ENCODE measurements at places on chromosomes 2 and 18. TPM values are rescaled to one million over a fixed set of nuclear protein-coding genes. Genes with fewer than 3 reads are reported as not detected.
A peak's percentile ranks its signal among the peaks of the same experiment; 100 is the strongest.

Gene CAMKMT
- total RNA-seq, result 10.6 TPM

GRCh38 chr2:100940240-100940639 lies 61.8 kb upstream of the RPL31 start:
- no peak for DNase-seq

Gene C2orf78
- total RNA-seq, result not detected

DNA sequence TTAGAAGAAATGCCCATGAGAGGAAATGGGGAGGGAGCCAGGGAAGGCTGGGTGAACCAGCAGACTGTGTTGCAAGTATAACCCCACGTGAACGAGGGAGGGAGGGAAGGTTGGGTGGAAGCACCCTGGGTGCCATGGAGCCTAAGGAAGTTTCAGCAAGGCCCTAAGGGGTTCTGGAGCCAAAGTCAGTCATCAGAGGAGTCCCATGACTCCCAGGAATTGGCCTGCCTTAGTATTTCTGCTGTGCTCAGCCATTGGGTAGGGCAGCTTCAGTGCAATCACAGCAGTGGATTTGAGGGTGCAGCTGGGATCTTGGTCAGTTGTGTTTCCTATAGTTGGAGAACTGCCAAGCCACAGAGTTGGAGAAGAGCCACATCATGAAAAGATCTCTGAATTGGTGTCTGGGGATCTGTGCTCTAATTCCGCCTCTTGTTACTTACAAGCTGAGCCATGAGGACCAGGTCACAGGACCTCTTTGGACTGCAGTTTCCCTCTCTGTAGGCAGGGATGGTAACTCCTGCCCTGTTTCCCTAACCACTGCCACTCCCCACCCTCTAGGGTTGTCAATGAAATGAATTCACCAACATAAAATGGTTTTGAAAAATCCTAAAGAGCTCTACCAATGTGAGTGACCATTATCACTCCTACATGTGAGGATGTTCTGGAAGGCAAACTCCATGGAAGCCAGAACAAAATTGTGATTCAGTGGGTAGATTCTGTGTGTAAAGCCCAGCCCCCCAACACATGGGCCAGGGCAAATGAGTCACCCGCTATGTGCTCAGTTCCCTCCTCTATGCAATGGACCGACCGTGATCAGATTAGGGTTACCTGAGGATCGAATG lies 108.9 kb downstream of the CLIP4 start:
- DNase-seq, result no peak

GRCh38 chr2:208360259-208361076 lies 46.1 kb upstream of the PTH2R start:
- DNase-seq, result no peak

DNA sequence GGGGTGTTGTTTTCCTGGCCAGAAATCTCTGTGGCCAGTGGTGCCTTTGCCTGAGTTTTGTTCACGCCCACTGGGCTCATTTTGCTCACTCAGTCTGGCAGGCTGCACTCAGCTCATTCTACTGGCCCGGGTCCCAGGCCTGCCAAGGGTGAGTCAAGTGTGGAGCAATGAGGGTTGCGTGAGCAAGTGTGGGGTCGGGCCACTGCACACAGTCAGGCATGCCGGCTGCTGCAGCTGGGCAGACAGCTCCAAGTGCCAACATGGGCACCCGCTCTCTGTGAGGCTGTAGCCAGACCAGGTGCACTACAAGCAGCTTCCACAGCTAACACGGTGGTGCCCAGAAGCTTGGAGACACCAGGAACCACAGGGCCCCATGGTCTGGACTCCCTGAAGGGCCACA lies 801.1 kb upstream of the RAB6C start:
- no peak for DNase-seq

Gene VRK2
- total RNA-seq, result 20.1 TPM

DNA sequence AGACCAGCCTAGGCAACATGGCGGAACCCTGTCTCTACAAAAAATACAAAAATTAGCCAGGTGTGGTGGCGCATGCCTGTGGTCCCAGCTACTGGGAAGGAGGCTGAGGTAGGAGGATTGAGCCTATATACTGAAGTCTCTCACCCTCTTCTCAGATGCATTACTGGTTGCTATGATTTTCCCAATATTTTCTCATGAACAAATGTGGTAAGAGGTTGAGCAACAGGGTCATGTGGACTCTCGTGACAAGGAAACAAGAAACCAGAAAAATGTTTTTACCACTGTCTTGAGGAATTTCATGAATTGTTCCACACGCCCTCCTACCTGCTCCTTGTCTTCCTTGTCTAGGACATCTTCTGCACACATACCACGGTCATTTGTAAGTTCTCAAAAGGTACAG lies 12.4 kb downstream of the LMAN2L start:
- no peak for DNase-seq

DNA sequence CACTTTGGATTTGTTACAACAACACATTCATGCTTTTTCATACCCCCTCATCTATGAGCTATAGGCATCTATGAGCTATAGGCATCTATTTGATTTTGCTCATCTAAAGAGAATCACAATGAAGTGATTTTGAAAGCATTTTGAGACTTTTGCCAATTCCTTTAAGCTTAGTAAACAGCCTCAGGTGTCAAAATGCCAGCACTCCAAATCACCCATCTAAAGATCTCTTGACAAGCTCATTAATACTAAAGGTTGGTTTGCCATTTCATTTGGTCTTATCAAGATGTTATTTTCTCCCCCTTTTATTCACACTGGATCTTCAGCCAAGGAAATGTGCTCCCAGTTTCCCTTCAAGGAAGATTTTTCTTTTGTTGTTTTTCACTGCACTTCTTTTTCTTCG lies 110.7 kb upstream of the TLK1 start:
- no peak for DNase-seq

Gene PPP1CB
- 179 TPM for total RNA-seq

Gene LIMS2
- 20.5 TPM for total RNA-seq

GRCh38 chr18:76547296-76547695 lies 52.3 kb upstream of the ZNF516 start:
- no peak for DNase-seq

GRCh38 chr2:43241558-43241957 lies 15.2 kb upstream of the ZFP36L2 start:
- DNase-seq, result no peak

Gene ZNF804A
- total RNA-seq, result 0.09 TPM

DNA sequence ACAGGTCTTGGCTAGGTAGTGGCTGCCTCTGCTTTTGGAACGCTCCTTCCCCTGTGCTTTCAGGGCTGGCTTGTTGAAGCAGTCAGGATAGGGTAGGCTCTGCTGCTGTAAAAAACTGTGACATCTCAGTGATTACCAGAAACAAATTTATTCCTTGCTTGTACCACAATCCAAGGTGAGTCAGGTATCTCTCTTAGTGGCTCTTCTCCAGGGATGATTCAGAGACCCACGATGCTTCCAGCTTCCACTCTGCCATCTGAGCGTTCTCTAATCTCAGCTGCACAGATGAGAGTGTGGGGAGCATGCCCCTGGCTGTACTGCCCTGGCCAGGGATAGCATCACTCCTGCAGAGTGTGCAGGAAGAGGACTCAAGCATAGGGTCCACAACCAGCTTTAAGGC lies 174.9 kb downstream of the VAPA start:
- DNase-seq, result no peak

GRCh38 chr2:208491641-208492040 lies 85.0 kb downstream of the PTH2R start:
- no peak for DNase-seq

Gene ZBTB7C
- 5.0 TPM for total RNA-seq

DNA sequence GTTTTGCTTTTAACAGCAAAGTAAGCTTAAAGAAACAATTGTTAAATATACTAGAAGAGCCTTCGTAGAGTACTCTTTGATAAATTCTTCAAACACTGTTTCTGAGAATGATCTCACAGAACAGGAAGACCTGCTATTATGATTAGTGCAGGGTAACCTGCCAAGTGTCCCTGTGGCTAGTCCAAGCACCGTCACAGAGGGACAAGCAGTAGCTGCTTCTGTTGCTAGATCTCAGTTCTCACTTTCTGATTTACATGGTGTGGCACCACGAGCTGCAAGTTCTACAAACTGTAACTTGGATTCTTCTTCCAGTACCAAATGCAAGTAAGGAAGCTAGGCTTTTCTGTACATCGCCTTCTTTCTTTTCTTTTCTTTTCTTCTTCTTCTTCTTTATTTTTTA lies 121.5 kb downstream of the PIEZO2 start:
- DNase-seq, result no peak

- no peak for DNase-seq
Observed at GRCh38 chr18:26419746-26420145, 128.6 kb downstream of the KCTD1 start.

DNA sequence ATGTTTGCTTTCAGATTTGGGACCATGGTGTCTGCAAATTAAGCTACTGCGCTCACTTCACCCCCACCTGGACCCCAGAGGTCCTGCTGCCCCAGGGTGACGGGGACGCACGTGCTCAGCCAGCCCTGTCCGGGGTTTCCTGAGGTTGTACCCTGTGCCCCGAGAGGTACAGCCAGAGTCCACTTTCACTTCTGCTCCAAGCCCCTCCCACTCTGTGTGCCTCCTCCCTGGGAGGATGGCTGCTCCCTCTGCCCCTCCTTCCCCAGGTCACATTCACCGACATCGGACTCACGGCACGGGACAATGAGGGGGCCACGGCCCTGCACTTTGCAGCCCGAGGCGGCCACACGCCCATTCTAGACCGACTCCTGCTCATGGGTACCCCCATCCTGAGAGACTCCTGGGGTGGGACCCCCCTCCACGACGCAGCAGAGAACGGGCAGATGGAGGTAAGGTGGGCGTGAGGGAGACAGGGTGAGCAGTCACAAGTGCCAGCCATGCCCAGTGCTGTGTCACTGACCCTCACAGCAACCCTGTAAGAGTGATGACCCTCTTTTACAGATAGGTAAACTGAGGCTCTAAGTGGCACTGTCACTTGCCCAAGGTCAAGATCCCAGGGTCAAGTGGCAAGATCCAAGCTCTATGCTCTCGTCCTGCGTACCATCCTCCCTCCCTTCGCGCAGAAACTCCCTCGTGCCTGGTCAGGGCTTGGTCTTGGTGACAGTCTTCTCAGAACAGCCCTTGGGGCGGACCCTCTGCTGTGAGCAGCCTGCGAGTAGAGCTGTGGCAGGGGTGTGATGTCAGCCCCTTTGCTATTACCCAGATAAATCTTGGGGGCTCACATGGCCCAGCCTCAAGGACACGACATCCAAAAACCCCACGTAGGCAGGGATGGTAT lies 7.6 kb downstream of the ESPNL start:
- no peak for DNase-seq

DNA sequence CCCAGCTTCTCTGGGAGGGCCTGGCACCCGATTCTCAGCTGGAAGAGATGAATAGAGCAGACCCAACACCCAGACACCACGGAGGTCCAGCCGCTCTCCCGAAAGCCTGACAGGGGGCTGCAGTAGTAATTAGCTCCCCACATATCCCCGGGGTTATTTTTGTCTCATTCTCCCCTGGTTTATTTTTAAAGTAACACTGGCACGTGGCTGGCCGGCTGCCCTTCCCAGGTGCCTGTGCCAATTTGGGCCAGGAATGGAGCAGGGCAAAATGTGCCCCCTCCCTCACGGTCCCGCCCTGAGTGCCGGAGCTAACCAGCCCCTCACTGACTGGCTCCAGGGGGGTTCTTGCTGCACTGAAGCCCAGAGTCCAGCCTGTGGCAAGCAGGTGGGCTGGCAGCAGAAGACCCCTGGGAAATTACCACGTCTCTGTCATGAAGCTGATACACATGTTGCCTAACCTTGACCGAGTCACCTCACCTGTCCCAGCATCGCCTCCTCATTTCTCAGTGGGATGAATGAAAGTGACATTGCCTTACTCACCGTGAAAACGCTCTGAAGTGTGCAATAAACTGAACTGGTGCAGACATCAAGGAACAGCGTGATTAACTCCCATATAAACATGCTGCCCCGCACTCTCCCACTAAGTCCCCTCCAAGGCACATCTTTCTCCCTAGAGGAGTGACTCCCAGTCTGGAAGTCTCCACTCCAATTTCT lies 18.4 kb downstream of the KCNK3 start:
- DNase-seq, result no peak

Gene TFCP2L1
- total RNA-seq, result 3.8 TPM

- DNase-seq, result no peak
Observed at GRCh38 chr2:218012284-218012683, 9.5 kb upstream of the TNS1 start.

DNA sequence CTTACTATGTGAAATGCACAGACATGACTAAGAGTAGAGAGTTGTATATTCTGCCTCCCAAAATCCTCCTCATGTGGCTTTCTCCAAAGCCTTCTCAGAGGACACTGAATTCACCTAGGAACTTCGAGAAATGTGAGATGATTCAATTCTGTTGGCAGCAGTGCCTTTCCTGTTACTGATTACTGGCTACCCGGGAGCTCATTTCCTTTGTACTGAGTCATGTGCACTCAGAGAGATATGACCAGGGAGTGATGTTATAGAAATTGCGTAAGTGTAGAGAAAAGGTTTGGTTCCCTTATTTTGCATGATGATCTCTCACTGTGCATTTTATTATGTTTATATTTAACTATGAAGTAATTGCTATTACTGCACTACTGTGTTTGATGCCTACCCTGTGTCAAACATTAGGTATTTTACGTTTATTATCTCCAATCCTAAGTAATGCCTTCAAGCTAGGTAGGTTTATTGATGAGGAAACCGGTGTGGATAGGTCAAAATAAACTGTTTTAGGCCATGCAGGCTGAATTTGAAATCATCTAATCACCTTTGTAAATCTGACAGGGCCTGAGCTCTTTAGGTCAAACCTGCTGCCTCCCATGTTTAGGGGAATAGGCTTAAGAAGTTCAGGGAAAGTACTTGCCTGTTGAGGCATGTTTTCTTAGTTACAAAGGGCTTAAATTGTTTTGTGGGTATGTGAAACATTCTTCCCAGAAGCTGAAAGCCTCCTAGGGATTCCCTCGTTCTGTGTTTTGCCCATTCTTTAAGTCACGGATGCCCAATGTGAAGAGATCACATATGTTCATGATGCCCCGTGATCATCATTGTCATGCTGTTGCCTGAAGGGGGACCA lies 86.8 kb downstream of the FMNL2 start:
- no peak for DNase-seq

DNA sequence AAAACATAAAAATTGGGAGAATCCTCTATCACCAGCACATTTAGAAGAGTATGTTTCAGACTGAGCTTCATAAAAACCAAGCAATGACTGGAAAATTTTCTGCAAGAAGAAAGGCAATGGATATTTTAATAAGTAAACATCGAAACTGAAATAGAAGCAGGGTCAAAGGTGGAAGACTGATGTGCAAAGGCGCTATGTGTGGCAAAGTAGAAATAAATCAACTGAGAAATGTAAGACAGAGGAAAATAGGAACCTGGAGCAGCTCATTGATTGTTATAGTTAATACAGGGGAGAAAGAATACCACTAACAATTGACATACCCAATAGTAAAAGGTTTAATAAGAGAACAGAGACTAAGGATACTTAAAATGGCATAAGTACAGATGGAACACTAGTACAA lies 818.4 kb downstream of the SOCS6 start:
- no peak for DNase-seq

- peak; percentile 14 for DNase-seq
Observed at GRCh38 chr2:240926516-240927389, 20.6 kb downstream of the CROCC2 start.

Gene HOXD4
- 1.0 TPM for total RNA-seq

Gene CCDC93
- 34.8 TPM for total RNA-seq

DNA sequence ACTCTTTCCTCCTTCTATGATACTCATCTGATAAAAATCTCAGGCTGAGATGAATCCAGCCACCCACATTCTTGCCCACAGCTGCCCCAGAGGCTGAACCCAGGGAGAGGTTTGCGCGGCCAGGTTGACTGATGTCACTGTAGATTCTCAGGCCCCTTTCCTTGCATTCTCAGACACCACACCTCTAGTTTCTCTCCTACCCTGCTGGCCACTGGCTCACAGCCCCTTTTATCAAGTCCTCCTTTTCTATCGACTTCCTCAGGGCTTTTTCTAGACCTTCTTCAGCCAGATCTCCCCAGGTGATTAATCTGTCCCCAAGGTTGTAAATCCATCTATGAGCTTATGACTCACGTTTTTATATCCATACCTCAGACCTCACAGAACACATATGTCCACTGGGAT lies 99.8 kb downstream of the TACR1 start:
- DNase-seq, result no peak

Measured in omental fat pad (tissue), 4 donors.